Neuronal stem cell (in vitro differentiated cells): ENCODE measurements at places on chromosomes 3 and 15.
A peak's percentile ranks its signal among the peaks of the same experiment; 100 is the strongest.

DNA sequence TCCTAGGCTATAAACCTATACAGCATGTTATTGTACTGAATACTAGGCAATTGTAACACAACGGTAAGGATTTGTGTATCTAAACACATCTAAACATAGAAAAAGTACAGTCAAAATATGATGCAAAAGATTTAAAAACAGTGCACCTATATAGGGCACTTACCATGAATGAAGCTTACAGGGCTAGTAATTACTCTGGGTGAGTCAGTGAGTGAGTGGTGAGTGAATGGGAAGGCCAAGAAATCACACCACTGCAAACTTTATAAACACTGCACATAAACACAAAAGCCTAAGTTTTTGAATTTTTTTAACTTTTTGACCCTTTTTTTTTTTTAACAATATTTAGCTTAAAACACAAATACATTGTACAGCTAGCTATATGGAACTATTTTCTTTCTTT lies 204.7 kb upstream of the CTNNB1 start:
- no peak for DNase-seq

GRCh38 chr3:64351713-64352638 lies 126.7 kb upstream of the PRICKLE2 start:
- no peak for DNase-seq

- DNase-seq, result no peak
These were observed 856 bp downstream of the ABCF3 start for GRCh38 chr3:184186902-184187207.

GRCh38 chr3:3744826-3745225 lies 54.4 kb upstream of the LRRN1 start:
- no peak for DNase-seq

DNA sequence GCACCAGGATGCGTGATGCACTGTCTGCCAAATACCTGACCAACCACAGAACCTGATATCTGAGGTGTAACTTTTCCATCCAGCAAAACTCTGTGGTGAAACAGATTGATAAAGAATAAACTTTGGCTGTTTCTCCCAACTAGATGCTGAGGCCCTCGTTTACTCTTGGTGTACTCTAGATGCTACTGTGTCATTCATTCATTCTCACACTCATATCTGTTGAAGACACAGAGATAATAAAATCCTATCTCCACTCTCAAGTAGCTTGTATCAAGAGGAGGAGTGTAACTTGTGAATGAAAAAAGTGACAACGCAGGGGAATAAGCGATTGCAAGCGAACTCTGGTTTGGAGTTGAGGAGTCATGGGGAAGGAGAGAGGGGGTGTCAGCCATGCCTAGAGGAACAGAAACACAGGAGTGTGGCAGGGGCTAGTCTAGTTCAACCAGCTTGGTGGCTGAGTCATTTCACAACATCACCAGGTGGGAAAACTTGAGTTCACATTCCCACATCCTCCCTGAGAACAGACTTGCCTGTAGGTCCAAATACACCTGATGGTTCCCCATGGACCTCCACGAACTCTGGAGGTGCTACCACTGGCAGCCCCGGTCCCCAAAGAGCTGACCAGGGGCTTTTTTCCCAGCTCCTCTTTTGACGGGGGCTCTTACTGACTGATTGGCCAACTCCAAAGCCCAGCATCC lies 73.3 kb upstream of the SNRK start:
- no peak for DNase-seq

DNA sequence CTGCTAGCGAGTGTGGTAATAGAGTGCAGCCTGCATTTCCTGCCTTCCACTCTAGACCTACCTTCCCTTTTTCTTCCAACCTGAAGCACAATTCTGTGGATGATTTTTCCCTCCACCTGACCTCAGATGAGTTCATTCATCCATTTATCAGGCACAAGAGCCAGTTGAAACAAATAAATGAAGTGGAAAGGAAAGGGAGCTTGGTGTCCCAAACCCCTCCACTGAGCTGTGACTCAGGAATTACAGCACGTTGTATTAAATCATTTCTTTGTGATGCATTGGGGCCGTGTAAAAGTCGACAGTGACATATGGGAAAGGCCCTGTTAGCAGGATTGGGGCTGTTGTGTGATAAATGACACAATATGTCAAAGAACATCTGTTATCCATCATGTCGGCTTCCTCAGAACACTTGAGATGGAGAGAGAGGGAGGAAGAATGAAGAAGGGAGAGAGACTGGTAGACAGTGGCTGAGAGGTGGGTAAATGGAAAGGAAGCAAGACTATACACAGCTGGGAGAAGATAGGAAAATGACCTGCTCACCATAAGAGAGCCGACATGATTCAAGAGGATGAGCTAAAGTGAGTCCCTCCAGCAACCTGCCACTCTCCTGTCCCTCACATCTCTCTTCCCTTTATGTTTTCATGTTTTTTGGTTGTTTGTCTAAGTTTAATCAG lies 366.0 kb downstream of the AGBL1 start:
- no peak for DNase-seq

- DNase-seq, result no peak
These were observed 15.8 kb downstream of the SCG5 start for GRCh38 chr15:32657198-32657883.

DNA sequence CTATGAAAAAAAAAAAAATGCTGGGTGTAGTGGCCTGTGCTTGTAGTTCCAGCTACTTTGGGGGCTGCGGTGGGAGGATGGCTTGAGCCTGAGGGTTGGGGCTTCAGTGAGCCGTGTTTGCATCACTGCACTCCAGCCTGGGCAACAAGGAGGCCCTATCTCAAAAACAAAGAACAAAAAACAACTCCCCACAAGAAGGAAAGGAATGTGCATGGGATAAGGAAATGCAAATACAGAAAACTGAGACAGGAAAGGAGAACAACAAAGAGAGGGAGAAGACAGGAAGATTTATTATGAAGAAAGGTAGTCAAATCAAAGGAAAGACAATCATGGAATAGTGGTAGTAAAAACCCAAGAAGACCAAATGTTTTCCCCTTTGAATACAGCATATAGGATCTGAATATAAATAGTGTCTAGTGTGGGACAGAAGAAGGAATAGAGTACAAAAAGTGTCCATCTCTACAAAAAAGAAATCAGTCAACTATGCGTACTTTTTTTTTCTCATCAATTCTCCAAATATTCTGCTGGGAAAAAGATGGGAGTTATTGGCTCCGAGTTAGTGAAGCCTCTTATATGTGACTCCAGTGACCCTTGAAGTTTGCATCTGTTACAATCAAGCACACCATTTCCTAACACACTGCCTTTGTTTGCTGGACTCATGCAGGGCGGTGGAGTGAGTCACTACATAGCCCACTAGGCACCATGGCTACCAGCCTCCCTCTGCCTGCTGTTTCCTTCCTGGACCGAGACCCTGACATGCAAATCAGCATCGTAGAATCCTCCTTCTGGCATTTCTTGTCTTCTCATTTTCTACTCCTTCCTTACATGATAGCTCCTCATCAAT lies 101.2 kb upstream of the PTX3 start:
- DNase-seq, result peak; percentile 36

GRCh38 chr3:58349792-58350626 lies 17.3 kb downstream of the PXK start:
- DNase-seq, result no peak

- no peak for DNase-seq
These were observed 19.4 kb upstream of the EDEM1 start for GRCh38 chr3:5168110-5168509.

DNA sequence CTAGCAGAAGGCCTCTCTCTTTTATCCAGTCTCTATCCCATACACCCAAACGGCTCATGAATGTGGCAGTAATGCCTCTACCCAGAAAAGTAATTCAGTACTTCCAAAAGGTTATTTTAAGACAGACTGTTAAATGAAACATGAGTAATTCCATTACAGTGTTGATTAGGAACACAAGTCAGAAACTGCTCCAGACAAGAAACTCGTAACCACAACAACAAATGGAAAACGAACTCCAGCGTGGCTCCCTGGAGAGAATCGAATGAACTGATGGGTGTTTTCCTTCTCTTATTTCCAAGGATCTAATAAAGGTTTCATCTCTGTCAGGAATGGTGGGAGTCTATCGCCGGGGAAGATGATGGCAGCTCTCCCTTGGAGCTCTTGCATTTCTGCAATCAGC lies 228.4 kb downstream of the MAGI1 start:
- no peak for DNase-seq

GRCh38 chr3:51982838-51983577 lies at the start of gene ACY1:
ACY1 (plus strand) TSS chr3:51983535; CDS start chr3:51984065, 530 bp downstream.
- peak; percentile 87 for DNase-seq

DNA sequence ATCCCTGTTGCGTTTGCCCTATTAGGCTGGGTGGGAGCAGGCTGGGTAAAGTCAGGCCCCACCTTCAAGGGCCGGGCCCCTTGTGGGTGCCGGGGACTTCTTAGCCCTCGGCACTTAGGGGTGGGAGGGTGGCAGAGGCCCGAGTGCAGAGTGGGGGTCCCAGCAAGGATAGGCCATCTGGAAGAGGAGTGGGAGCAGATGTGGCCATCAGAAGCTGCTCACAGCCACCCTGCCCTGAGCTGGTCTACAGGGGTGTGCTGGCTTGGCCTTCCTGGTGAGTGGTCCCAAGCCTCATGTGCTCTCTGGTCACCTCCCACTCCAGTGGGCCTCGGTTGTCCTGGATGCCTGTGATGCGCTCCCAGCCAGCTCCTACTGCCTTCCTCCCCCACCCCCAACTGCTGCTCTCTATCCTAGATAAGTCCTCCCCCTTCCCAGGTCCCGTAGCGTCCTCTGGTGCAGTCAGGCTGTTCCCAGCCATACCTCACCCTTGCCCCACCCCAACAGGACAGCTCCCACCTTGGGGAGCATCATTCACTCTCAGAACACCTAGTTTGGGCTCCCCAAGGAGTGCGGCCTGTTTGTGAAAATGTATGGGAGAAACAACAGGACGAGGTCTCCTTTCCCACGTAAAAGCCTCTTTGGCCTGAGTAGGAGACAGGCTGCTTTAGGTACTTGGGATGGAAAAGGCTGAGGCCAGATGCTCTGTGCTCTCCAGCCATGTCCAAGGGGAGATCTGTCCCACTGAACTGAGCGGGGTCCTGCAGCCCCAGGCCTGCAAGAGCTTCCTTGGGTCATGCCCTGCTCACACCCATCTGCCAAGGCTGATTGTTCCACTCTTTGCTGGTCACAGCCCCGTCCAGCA lies 24.9 kb upstream of the PLXNA1 start:
- no peak for DNase-seq

DNA sequence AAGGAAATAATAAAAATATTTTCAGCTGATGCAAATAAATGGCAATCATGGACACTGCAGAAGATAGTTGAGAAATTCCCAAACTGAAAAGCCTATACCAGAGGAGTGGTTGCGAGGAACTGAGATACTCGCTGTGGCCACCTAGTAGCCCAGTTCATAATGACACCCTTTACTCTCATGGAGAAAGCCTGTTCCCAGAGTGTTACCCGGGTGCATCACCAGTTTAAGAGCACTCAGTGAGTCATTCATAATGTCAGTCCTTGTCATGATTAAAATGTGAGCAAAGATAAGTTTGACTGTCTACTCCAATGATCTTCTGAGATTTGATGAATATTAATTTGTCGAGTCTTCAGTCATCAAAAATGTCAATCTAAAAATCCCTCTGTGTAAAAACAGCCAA lies 138.4 kb upstream of the LRRC3B start:
- peak; percentile 2 for DNase-seq

GRCh38 chr3:73352841-73353645 lies 271.7 kb downstream of the PDZRN3 start:
- no peak for DNase-seq

DNA sequence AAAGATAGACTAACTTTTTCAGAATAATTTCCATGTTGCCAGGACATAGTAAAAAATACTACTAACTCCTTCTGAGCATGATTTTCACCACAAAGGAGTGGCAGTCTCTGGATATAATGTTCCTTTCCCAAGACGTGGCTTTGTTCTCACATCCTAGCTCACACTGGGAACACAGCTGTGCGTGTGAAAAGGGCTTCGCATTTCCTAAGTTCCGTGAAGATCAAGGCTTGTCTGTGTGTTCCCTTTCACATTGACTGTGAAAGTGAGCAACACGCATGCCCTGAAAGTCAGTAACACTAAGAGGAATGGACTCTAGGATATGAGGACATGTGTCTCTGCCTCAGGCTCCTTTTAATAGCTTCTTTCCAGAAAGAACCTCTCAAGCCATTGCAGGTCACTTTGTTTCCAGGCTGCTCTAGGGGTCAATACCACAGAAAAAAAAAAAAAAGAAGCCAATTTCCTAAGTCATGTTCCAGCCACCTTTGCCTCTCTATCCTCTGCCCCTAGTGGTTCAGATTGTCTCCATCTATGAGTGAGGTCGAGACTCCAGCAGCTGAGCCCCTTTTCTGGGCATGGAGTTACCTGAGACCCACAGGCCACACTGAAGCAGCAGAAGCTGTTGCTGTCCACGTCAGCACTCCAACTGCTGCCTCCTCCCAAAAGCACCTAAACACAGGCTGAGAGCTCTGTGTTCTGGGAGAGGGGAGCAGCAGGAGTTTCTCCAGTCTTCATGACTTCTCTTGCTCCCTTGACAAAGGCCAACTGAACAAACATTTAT lies 355.9 kb downstream of the RSL24D1 start:
- no peak for DNase-seq

DNA sequence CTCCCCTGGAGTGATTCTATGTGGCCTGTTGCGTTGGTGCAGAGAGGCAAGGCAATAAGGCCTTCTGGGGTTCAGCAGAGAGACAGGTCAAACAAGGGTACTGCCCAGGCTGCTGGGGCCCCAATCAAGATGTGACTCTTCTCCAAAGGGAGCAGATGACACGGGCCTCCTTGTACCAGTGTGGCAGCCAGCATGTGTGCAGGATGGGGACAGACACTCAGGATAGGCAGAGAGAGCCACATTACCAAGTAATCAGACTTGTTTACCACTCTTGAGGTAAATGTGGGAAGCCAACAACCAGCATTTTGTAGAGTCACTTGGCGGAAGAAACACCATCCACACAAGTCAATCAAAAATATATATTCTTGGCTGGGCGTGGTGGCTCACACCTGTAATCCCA lies 95.3 kb upstream of the DLG1 start:
- no peak for DNase-seq

DNA sequence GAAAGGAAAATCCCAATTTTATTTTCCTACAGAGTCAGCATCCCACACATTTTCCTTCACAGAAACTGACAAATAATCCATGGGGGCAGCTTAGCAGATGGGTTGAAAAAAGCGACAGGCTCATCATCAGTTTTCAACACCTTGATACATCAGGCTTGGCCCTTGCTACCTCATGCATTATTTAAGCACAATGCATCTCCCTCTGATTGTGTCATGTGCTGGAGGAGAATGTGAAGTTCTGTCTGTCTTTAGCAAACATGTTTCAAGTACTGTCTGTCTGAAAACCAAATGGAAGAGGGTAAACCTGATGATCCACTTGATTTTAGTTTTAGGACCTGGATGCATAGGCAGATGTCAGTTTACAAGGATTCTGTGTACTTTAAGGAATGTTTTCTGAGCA lies 128.6 kb upstream of the ADAMTS9 start:
- no peak for DNase-seq

DNA sequence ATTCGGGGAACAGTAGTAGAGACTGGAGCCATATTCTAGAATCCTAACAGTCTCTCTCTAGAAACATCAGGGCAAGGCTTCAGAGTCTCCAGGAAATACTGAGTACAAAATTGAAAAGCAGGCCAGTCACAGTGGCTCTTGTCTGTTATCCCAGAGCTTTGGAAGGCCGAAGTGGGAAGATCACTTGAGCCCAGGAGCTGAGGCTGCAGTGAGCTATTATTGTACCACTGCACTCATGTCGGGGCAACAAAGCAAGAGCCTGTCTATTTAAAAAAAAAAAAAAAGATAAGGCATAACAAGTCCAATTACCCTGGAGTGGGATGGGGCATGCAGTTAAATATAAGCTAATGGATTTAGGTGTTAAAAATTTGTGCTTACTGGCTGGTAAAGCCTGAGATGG lies 79.0 kb downstream of the SEMA6D start:
- DNase-seq, result no peak
